Posterior cingulate gyrus (tissue), 11 donors: ENCODE measurements at places on chromosomes 2 and 18.

- no peak for DNase-seq
These were observed 147.2 kb downstream of the SMAD7 start for GRCh38 chr18:48803518-48803917.

DNA sequence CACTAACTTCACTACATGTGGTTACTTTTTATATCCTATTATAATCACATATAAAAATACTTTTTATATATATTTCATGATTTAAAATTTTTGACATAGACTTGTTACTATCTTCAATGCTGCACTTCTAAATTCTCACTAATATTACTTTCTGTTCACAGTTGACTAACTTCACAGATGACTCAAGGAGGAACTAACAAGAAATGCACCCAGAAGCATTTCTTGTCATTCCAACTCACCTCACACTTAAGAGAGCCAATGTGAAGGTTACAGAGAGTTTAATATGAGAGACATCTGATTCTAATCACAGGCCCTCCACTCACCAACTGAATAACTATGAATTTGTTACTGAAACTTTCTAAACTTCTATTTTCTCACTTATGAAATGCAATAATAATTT lies 399.8 kb upstream of the SLC8A1 start:
- DNase-seq: no peak

- DNase-seq: no peak
These were observed 87.6 kb downstream of the ALPK2 start for GRCh38 chr18:58541146-58541788.

DNA sequence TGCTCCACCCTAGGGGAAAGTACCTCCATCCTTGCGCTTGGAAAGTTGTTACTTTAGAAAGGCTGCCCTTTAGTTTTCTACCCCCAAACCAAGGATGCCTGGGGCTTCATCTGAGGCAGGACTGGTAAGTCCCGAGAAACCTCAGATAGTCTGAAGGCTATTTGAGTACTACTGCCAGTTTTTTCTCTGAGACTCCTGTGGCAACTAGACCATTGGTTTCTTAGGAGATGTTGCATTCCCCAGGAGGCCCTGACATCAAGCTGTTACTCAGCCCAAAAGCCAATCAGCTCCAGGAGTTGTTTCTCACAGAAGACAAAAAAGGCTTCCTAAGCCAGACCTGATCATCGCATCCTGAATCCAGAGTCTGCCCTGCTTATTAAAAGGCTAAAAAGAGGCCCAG lies 67.2 kb downstream of the COLEC12 start:
- DNase-seq: no peak

DNA sequence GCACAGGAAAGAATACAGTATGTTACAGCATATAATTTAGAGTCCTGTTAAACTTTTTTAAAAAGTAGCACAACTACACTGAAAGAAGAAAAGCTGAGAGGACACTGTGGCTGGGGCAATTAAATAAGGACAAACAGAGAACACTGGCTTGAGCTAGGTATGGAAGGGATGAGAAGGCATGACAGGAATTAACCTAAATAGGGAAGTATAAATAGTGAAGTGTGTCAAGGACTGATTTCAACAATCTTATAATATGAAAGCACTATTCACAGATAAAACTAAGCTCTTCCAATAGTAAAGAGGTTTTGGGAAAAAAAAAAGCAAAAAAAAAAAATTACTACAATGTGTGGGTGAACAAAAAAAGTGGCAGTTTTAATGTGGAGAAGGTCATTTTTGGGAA lies 45.5 kb downstream of the PPP3R1 start:
- DNase-seq: no peak

DNA sequence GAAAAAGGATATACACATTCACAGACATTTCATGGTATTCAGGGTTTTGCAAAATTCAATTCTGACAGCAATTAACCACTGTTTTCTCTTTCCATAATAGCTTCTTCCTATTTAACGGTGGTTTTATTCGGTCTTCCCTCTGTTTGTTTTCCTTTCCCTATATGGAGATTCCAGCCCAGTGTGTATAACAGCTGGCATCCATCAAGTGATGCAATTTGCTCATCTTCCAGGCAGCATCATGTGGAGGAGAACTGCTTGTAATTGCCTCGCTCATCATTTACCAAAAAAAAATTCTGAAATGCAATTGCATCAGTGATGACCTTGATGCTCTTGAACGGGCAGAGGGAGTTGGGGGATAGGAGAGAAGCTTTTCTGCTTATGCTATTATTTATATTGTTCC lies 165.9 kb upstream of the PGAP1 start:
- DNase-seq: no peak

DNA sequence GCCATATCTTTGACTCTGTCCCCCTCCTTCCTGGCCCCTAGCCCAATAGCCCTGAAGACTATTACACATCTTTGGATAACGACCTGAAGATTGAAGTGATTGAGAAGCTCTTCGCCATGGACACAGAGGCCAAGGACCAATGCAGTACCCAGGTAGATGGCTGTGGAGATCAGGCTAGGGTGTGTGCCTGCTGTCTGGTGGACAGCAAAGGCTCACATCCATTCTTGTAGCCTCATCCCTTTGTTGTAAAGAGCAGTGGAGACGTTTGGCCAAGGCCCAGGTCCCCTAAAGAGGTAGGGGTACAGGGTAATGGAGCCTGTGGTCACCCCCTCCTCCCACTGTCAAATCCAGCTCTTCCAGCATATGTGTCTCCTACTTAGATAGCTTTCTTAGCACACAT lies 81.4 kb downstream of the EPAS1 start:
- no peak for DNase-seq

DNA sequence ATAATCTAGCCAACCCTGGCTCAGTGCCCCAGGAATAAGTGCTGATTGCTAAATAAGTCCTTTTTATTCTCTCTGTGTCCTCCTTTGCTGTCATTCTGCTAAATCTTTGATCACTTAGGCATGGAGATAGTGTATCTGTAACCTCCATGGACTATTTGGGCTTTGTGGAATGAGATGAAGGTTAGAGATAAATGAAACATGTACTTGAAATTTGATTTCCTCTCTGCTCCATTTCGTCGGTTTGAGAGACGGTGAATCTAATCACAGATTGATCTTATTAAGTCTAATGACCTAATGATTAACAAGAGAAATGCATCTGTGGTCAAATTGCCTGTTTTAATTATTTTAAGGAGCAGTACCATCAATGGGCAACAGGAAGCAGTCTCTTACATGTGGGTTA lies 159.2 kb downstream of the RIT2 start:
- no peak for DNase-seq

DNA sequence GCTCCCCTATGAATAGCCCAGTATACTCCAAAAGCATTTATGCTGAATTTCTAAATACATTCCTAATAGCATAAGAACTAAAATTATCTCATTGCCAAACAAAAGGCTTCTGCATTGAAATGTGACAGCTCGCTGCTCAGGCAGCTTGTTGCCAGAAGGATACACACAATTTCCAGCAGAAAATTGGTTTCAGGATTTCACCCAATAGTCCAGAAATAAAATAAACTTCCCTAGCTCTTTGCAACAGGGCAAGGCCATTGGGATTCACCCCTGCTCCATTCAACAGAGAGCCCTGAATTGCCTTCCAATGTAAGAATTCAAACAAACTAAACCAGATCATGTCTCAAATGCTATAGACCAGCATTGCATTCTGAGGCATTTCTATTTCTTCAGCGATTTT lies 70.7 kb downstream of the RBM43 start:
- DNase-seq: no peak

- DNase-seq: no peak
These were observed 2.9 kb upstream of the IGFBP5 start for GRCh38 chr2:216698293-216698692.

DNA sequence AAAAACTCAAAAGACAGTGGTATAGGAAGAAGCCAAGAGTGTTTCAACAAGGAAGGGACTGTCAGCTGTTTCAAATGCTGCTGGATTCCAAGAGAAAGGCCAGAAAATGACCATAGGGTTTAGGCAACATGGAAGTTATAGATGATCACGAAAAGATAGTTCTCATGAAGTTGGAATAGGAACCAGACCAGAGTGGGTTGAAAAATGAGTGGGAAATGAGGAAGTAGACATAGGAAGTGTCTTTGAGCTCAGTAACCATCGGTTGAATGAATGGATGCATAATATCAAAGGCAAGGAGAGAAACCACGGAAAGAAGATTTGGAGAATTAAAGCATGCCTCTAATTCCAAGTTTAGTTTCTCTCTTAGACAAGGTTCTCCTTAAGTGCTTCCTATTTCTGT lies 1.3 kb downstream of the NCAPH start:
- no peak for DNase-seq

- DNase-seq: no peak
These were observed 145.0 kb downstream of the MCFD2 start for GRCh38 chr2:46770622-46771021.

DNA sequence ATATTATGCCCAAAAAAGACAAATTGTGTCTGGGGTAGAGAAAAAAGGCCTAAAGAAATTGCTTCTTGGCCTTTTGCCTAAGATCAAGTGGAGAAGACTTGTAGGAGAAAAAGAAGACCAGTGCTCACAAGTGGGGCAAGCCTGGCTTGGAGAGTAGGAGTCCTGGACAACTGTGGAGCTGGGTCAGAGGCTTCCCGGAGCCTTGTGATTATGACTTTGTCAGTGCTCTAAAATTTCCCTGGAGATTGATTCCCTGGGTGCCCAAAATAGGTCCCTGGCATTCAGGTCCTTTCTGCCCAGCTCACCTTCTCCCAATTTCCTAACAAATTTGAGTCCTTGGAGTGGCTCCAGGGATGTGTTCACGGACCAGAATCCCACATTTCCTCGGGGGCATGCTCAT lies 787 bp upstream of the TRIM54 start:
- DNase-seq: no peak

- no peak for DNase-seq
These were observed 6.0 kb downstream of the SEPTIN10 start for GRCh38 chr2:109607766-109608165.

DNA sequence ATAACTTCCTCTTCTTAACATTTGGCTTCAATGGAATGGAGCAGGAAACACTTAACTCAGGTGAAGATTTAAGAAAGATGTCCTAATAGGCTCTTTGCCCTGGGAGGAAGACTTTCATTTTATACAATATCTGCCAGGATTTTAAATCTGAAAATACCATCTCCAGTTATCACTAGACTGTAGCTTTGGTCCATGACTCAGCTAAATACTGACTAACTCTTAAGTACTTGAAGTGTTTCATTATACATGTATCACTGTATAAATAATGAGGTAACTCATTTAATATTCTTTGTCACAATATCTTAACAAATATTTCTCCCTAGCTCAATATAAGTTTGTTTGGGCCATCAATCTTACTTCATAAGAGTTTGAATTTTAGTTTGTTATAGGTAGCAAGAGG lies 34.7 kb downstream of the RBKS start:
- no peak for DNase-seq

DNA sequence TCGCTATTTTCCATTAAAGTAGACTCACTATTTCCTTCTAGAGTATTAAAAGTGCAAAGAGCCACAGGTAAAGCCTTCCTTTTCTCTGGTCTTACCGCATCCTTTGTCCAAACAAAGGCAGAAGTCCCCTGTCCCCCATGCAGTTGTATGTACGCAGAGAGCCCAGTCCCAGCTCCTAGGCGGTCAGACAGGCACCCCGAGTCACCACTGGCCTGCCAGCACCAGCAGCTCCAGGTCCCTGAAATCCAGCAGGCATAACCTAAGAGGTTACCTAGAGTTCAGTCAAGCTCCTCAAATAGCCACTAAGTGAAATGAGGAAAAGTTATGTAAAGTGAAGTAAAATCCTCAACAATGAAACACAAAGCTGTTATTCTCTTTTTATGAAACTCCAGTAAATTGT lies 60.4 kb upstream of the TWIST2 start:
- no peak for DNase-seq

DNA sequence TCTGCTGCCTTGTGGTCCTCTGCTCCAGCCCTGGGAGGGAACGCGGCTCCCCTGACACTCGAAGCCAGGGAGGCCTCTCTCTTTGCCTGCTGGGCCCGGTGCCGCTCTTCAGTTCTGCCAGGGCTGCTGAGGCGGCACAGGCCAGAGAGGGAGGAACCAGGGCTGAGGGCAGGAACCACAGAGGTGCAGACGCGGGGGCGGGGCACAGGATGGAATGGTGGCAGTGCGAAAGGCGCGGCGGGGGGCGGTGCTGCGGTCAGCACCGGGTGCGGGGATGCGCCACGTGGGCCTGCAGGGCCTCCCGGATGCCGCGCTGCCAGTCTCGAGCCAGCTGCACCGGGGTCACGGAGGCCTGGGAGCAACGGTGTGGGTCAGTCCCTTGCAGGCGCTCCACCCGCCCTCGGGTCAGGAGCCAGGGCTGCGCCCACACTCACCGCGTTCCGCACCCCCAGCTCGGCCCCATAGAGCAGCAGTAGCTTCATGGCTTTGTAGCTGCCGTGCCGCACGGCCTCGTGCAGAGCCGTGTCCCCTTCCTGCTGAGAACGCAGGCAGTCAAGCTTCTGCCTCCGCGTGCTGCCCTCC lies 4.4 kb downstream of the ANKRD23 start:
- peak; percentile 71 for DNase-seq

- DNase-seq: no peak
These were observed 68.9 kb downstream of the VAPA start for GRCh38 chr18:9982711-9983110.

DNA sequence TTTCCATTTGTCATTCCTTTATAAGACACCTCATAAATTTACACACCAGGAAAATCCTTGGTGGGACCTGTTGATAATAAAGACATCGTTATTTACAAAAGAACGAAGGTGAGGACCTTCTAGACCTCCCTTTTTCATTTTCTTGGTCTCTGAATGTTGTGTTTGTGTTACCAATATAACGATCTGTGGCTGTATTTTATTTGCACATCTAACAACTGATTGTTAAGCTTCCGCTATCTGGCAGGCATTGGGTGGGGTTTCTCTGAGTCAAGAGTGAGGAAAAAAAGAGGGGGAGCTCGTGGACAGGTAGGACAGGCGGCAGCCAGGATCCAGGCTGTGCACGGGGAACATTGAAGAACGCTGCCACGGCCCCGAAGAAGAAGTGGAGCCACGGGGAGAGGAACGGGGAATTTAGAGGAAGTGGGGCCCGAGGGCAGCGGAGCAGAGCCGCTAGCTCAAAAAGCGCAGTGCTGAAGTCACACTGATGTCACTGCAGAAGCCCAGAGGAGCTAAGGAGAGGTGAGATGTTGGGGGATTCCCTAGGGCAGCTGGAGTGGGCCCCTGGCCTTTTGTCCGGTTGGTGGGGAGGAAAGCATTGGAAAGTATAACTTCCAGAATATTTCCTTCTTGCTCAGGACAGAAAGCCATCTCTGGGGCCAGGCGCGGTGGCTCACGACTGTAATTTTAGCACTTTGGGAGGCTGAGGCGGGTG lies 20.9 kb upstream of the DNMT3A start:
- no peak for DNase-seq

GRCh38 chr2:96520231-96520630 lies 15.1 kb upstream of the NEURL3 start:
- DNase-seq: no peak

DNA sequence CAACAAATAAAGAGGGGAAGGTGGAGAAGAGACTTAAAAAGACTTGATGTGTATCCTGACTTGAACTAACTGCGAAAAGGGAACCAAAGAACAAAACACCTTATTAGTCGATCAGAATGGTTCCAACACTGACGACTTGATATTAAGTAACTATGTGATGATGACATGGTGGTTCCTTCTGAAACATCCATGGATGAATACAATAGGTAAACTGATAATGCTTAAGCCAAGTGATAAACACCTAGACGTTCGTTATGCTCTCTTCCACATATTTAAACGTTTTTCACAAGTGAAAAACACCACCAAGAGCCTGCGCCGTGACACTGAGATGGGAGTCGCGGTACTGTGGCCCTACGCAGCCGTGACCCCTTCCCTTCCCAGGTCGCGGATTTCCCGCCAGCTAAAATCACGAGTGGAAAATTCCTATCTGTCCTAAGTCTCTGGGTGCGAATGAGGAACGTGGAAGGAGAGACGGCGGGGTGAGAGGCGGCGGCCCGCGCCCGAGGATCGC lies 797 bp downstream of the TTC32 start:
- DNase-seq: no peak

GRCh38 chr2:109129356-109129920 lies 433 bp downstream of the SH3RF3 start:
- DNase-seq: no peak
